Cortex of kidney (tissue), 1 donor: ENCODE measurements at places on chromosomes 6 and 20.

DNA sequence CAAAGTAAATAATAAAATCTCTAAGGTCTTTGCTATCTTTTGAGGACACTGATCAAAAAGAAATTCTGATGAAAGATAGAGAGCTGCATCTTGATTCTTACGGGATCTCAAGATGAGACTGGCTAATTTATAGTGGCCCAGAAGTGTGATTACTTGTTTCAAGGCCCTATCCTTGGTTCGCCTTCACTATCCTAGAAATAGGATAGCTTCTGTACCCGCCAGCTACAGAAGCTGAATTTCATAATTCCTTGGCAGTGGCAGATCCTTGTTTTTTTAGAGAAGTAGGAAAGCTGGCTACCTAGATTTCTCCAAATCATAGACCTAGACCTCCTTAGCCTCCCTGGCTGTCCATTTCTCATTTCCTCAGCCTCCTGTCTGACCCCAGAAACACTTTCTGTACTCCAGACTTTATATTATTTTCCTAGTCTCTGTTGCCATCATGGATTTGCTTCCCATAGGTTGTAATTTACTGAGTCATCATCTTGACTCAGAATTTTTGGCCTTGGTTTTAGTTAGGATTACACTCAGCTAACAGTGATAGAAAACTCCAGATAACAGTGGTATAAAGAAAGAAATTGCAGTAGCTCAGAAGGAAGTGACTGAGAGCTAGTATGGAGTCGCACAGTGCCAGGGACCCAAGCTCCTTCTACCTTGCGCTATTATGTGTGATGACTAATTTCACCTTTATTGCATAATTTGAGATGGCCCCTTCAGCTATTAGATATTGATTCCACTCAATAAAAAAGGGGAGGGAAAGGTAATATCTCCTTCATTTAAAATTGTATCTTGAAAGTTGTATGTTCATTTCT lies 27.7 kb downstream of the PHF3 start:
- no peak for DNase-seq

- no peak for DNase-seq
Measured at GRCh38 chr20:3751675-3752385, 15.7 kb downstream of the ADISSP start.

- no peak for DNase-seq
Measured at GRCh38 chr6:146912730-146913685, 291.2 kb upstream of the STXBP5 start.

- no peak for DNase-seq
Measured at GRCh38 chr6:53703047-53703446, 37.5 kb upstream of the KLHL31 start.

DNA sequence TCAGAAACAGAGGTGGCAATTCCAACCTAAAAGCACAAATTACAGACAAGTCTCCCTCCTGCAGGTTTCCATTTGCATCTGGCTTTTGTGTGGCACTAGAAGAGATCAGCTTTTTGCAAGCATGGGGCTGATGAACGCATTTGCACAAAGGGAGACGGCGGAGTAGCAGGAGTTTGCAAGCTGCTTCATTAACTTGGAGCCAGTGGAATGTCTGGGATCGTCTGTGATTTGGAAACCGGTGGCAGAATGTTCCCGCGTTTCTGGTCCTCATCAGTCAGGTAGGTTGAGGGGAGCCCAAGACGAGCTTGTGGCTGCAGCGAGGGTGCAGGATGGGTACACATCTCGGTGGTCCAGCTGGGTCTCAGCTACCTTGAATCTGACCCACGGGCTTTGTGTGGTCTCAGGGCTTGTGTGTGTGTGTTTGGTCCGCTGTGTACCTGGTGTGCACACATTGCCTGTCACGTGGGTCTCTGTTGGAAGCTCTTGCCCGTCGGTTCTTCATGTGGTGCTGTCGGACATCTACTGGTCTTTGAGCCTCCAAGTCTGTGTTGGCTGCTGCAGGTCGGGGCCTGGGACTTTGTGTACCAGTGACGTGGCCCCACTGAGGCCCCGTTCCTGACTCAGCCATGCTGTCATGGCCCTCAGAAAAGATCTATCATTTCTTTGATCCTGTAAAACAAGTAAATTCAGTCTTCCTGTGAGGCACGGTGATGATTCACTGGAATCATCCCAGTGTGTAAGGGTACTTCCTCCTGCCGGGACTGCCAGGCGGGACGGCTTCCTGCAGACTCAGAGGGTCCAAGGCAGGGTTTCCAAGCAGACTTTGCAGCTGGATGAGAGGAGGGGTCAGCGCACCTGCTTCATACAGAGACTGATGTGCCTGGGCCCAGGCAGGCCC lies 12.4 kb upstream of the MYT1 start:
- DNase-seq = no peak

DNA sequence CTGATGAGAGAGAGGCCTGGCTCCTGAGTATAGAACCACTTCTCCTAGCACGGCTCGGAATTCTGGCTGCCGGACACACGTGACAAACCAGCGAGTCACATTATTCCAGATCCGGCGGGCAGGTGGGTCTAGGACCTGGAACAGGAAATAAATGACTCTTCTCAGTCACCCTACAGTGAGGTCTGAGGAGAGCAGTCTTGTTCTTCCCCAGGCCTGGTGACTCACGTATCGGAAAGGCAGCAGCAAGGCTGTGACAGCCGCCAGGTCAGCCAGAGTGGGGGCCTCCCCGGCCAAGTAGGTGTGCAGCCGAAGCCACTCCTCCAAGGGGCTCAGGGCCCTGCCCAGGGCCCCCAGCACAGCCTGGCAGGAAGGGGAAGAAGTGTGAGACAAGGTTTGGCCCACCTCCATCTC lies 2.8 kb downstream of the VARS1 start:
- DNase-seq = no peak

DNA sequence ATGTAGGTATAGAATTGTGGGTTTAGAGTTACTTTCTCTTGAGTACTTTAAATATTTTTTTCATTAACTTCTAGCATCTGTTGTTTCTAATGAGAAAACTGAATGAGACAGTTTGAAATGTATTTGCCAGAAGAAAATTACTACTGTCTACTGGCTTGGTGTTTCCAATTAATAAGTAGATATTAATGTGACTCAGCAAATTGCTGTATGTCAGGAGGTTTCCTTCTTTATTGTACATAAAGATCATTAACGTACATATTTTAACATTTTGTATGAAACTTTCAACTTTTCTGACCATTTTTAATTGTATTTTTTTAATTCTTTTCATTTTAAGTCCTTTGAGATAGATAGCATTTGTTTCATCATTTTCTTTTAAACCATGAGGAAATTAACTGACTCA lies 135.1 kb upstream of the SLC22A23 start:
- no peak for DNase-seq

DNA sequence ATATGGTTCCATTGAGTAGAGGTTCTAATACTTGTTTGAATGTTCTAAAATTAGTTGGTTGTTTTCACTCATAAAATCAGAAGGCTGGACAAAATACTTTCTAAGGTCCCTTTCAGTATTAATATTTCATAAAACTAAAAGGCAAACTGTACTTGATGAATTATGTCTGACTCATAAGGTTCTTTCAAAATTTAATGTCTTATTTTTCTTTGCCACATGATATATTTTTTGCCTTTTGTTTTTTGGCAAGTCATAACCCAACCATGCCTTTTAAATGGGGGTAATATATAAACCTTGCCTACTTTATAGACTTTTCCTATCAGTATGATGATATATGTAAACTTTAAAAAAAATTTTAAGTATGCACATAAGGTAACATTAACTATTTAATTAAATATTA lies 244.7 kb downstream of the PTPRK start:
- DNase-seq = no peak

- DNase-seq = no peak
Measured at GRCh38 chr6:162887981-162888689, 160.4 kb downstream of the PACRG start.

- DNase-seq = no peak
Measured at GRCh38 chr6:169155481-169155880, 98.2 kb downstream of the THBS2 start.

GRCh38 chr6:117072134-117072533 lies 193.2 kb upstream of the VGLL2 start:
- no peak for DNase-seq

DNA sequence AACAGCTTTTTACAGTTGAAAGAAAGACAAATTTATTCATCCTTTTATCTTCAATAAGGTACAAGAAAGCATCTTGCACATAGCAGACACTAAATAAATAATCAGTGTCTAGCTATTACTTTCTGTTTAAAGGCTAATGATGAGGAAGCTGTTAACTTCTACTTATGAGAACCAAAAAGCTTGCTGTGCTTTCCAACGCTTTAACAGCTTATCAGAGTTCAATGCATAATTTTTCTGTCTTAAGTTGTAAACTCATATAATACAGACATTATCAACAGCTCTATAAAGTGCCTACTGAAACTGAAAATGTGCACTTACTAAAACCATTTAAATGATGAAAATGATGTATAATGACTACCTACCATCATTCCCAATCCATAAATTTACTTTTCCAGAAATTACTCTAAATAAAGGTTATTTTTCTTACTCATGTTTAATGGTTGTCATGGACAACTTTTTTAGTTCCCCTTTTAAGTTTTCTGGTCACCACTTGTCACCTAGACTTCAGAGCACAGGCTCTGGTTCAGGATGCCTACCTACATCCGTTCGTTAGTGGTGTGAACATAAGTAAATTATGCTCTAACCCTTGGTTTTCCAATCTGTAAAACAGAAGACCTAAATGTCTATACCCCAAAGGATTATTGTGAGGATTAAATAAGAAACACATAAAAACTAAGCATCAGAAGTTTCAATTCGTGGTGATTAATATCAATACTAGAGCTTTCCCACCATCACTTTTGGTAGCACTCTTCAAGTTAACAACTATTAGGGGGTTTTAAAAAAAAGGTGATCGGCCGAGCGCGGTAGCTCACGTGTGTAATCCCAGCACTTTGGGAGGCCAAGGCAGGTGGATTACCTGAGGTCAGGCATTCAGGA lies 8.0 kb downstream of the PNISR start:
- DNase-seq = no peak

DNA sequence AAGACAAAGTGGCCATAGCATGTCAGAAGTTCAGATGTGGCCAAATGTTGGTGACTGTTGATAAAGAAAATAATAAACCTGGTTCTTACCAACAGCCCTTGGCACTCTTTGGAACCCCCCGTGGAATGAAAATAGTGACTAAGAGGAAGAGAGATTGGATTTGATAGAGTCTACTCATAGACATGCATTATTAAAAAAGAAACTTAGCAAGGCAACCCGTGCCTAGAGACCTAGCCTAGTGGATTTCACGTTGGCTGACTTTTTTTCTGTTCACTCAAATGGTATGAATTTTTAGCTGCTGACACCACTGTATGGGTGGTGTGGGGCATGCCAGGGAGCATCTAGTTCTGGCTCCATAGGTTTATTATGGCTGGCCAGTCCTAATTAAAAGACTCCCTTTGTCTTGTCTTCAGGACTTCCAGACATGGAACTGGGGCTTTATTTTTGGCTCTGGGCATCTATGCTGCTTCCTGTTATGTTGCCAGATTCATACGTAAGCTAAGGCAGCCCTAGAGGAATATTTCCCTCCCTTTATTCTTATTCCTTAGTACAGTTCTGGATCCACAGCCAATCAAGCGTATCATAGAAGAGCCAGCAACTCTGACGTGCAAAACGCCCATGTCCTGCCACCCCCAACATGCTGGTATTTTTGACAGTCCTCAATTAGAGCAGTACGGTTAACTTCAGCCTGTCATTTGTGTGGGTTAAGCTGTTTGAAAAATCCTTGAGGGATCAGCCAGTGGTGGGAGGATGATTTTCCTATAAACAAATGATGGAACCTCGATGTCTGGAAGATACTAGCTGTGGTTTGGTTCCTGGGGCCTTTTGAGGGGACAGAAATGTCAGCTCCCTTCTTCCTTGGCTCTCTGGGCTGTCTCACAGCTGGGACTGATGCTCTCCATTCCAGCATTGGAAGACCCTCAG lies 127.5 kb downstream of the ISM1 start:
- DNase-seq = no peak

DNA sequence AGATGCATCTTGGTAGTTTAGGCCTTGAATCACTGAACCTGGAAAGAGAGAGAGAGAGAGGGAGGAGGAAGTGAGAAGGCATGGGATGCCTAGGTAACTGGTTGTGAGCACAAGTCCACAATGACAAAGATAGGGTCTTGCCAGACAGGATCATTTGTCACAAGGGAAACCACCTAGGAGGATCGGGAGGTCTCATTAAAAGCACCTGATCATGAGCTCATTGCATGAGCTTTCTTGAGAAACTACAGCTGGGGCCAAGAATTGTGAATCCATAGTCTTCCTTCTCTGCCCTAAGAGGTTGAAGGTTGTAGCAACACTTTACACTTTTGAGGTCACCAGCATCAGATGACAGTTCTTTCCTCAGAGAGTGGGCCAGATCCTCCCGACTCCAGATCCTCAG lies 195.7 kb downstream of the CD83 start:
- DNase-seq = no peak

DNA sequence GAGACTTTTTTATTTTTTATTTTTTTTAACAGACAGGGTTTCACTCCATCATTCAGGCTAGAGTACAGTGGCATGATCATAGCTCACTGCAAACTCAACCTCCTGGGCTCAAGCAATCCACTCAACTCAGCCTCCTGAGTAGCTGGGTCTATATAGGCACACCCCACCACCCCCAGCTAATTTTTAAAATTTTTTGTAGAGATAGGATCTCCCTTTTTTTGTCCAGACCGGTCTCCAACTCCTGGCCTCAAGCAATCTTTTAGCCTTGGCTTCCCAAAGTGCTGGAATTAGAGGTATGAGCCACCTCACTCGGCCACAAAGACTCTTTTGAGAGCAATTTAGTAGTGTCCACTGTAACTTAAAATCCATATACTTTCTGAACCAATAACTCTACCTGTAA lies 103.3 kb upstream of the DST start:
- no peak for DNase-seq

GRCh38 chr6:30357678-30358540 lies 13.0 kb downstream of the RPP21 start:
- no peak for DNase-seq

- DNase-seq = no peak
Measured at GRCh38 chr6:160810238-160810637, 108.2 kb downstream of the PLG start.

DNA sequence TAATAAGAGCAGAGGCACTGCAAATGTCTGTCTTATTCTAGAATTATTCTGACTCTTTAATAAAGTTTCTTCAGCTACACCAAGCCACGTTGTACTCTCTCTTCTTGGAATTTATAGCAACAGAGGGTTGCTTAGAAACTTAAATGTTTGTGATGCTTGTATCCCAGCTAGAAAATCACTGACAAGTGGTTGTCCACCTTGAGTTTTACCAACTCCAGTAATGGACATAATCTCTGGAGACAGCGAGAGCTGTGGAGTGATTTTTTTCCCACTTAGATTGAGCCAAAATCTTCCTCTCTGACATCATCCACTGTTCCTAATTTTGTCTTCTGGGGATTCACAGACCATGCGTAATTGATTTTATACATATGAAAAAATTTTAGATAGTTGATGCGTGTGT lies 8.0 kb downstream of the ECT2L start:
- no peak for DNase-seq
